ENCODE measurements at places on chromosomes 7 and 10.

GRCh38 chr10:16597656-16598055 lies 76.0 kb upstream of the C1QL3 start:
- no peak for DNase-seq

DNA sequence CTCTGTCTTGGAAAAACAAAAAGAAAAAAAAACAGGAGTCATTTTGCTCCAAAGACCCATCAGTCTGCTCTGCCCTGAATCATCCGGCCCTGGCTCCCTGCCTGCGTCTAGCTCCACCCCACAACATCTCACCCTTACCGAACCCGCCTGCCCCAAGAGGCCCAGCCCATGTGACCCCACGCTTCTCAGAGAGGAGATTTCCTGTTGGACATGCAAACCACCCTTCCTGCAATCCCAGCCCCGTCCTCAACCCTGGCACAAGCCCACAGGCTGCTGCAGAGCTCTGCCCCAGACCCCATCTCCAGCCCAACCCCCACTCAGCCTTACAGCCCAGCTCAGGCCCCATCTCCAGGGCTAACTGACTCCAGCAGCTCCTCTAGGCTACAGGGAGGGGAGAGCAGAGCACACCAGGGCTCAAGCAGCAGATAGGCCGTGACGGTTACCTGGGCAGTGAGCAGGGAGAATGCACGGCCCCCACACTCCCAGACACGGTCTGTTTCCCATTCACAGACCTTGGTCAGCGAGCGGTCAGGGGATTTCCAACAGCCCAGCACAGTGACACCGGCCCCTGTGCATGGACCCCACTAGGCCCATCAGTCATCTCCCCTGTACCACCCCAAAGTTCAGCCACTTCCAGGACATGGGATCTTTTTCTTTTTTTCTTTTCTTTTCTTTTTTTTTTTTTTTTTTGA lies 69.9 kb upstream of the GTF2I start:
- DNase-seq, result no peak

DNA sequence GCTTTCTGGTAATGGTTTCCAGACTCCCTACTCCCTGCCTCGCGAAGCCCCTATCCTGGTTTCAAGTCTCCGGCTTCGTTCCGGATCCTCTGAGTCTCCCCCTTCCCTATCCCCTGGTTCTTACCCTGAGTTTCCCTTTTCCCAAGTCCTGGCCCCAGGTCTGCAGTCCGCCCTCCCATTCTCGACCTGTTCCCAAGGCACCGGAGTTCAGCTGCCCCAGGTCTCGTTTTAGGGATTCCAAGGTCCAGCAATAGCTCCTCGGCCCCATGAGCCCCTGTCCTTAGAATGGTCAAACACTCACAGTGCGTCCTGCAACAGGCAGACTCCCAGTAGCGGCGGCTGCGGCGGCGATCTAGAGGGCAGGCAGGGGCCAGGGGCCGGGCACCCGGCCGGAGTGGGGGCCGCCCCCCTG lies 274 bp downstream of the PITX3 start:
- no peak for DNase-seq

- no peak for DNase-seq
Measured at GRCh38 chr10:33871061-33871956, 536.8 kb upstream of the NRP1 start.

DNA sequence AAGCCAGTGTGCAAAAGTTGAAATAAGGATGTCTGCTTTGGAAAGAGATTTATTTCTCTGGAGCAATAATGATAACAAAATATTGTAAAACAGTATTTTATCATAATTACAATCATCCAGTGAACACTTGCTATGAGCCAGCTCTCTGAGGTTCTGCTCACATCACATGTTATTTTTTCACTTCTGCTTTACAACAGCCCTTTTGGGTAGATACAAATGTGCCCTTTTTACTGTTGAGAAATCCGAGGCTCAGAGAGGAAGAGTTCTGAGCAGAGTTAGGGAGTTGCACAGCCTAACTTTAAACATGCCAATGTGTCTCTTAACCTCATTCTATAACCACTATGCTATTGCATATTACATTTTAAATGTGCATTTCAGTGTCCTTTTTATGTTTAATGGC lies 232.6 kb upstream of the CDC14C start:
- DNase-seq, result no peak

DNA sequence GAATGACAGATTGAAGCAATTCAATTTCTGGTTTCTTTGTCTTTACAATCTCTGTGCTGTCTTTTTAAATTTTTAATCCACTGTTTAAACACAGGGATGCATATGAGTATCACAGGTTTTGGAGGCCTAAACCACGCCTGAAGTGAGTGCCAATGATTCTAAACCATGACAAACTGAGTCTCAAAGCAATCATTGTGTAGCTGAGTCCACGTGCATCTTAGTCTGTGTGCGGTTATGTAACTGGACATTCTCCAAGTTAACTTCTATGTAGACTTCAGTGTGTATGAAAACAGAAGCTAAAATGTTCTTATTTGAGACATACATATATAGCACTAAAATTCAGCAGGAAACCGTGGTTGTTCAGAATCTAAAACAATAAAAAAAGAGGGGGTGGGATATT lies 79.3 kb upstream of the ST8SIA6 start:
- no peak for DNase-seq

GRCh38 chr10:60234551-60234950 lies 155.1 kb downstream of the ANK3 start:
- no peak for DNase-seq

- DNase-seq, result no peak
Measured at GRCh38 chr10:57716884-57717283, 550.8 kb downstream of the IPMK start.

DNA sequence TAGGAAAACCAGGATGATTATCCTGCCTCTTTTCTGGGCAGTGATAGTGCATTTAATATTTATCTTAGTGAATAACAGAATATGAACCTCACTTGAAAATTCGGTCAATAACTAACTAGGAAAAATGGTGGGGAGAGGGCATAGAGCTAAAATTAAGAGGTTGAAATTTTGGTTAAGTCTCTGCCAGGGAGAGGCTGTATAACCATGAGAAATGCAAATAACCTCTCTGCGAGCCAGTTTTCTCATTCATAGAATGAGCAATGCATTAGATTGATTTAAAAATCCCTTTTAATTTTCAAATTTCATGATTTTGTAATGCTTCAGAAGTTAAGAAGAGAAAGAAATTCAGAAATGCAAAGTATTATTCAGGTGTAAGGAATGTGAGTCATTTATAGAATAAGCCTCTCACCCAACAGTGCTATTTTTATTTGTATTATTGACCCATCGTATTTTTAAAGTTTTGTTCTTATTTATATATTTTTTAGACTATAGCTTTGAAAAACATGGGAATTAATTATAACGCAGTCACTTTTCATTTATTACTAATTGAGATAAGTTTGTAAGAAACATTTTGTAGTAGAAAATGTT lies 104.7 kb downstream of the PHF14 start:
- DNase-seq, result no peak

DNA sequence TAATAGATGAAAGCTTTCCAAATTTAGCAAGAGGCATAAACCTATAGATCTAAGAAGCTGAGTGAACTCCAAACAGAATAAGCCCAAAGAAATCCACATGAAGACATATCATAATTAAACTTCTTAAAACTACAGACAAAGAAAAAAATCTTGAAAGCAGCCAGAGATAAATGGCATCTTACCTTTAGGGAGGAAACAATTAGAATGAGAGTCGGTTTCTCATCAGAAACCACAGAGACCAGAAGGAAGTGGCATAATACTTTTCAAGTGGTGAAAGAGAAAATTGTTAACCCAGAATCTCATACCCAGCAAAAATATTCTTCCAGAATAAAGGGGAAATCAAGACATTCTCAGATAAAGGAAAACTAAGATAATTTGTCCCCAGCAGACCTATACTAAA lies 98.9 kb upstream of the NANOS1 start:
- DNase-seq, result no peak

DNA sequence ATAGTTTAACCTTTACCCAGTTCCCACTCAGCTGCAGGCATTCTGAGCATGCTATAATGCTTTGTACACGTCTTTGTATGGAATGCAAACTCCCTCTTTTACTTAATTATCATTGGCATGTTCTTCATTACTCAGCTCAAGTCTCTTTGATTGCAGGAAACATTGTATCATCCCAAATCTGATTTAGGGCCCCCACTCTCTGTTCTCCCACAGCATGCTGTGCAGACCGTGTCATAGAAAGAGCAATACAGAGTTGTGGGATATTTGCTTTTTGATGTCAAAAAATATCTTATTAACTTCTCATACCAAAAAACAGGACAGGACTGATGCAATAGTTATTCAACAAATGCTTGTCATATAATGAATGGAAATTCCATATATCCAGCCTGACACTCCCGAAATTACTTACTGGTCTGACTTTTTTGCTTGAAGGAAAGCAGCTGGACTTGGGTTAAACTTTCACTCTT lies 1081.5 kb upstream of the C7orf33 start:
- DNase-seq, result no peak

DNA sequence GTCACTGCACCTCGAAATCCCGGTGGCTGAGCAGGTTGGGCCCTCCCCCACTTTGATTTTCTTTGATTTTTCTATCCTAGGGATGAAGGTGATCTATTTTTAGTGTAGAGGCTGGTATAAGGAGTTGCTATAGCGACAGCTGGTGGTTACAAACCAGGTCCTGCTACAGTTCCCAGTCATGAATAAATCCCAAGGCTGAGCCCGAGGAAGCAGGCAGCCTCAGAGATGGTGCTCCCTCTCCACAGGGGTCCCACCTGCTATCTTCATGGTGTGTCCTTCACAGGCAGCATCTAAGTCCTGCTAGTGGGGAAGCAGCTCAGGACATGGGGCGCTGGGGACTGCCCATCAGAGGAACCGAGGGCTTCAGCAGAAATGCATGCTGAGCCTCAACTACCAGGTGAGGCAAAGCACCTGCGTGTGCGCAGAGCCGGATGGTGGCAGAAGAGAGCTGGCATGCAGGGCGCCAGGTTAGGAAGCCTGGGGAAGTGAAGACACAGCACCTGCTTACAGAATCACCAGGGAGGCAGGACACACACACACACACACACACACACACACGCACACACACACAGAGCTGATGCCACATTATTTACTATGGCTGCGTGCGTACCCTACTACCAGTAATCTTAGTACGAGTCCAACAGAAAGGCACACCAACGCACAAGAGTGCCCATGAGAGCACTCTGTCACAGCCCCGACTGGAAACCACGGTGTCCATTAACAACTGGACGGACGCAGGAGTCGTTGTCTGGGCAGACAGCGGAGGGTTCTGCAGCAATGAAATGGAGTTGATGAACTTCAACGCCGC lies 150.9 kb downstream of the PRKAG2 start:
- DNase-seq, result no peak

DNA sequence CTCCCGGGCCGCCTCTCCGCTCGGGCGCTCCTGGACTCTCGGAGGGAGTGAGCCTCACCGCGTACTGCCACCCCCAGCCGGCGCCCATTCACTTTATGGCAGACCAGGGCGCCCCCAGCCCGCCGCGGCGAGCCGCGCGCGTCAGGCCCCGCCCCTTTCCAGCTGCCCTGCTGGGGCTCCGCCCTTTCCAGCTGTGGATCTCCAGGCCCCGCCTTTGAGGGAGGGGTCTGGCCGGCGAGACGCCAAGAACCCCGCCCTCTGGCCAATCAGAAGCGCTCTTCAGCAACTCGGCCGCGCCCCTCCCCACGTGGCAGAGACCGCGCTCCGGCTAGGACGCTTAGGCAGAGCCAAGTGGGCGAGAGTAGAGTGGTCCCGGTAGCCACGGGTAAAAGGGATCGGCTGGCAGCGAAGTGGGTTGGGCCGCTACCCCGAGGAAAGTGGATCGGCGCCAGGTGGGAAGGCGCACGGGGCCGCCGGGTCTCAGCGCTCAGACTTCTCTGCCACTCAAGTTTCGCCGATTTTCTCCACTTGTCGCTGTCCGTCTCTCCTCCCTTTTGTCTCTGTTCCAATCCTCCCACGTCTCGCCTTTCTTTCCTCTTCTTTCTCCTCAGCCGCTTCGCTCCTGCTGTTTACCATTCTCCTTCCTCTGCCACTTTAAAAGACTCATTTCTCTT lies at the start of gene PITX3:
Gene PITX3 (minus strand): TSS at position 69 of the 674 bp plus-strand sequence. CDS start 9,432 bp downstream, outside the sequence.
- DNase-seq, result peak; percentile 89

DNA sequence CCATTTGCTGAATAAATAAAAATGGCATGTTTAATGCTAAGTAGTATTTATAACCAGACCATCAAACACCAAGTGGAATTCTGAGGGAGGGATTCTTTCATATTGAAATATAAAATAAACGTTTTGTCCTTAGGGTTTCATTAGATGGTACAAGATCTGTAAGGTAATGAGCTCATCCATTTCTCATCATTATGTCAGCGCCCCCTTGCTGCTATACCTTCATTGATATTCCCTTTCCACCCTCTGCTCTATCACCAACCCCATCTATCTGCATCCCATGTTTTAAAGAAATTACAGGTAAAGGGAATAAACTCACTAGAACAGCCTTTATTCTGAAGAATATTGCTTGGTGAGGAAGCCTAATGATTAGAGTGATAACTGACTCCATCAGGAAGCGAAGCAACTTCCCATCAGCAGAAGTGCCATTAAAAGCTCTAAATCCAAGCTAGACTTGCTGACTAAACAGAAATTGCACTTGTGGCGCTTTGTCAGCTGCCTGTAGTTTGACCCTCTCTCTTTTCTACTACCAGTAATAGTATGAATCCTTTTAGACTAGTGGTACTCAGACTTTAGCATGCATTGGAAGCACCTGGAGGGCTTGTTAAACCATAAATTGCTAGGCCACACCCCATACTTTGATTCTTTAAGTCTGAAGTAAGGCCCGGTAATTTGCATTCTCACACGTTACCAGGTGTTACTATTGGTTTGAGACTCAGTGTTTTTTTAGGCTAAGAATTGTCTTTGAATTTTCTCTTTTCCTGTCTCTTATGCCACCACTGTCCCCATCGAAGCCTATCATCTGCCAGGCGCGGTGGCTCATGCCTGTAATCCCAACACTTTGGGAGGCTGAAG lies 27.5 kb downstream of the ADD3 start:
- DNase-seq, result peak; percentile 6
